HT1080 (cell line): ENCODE measurements at places on chromosomes 7 and 10. TPM values are rescaled to one million over a fixed set of nuclear protein-coding genes. Genes with fewer than 3 reads are reported as not detected.

The CRPPA gene
- total RNA-seq: 0.74 and 1.4 TPM in 2 replicates

The SMO gene
- 15.8 and 16.1 TPM in 2 replicates for total RNA-seq

The AHR gene
- total RNA-seq: 20.0 and 21.7 TPM in 2 replicates

The KIF11 gene
- 36.8 and 37.7 TPM in 2 replicates for total RNA-seq

DNA sequence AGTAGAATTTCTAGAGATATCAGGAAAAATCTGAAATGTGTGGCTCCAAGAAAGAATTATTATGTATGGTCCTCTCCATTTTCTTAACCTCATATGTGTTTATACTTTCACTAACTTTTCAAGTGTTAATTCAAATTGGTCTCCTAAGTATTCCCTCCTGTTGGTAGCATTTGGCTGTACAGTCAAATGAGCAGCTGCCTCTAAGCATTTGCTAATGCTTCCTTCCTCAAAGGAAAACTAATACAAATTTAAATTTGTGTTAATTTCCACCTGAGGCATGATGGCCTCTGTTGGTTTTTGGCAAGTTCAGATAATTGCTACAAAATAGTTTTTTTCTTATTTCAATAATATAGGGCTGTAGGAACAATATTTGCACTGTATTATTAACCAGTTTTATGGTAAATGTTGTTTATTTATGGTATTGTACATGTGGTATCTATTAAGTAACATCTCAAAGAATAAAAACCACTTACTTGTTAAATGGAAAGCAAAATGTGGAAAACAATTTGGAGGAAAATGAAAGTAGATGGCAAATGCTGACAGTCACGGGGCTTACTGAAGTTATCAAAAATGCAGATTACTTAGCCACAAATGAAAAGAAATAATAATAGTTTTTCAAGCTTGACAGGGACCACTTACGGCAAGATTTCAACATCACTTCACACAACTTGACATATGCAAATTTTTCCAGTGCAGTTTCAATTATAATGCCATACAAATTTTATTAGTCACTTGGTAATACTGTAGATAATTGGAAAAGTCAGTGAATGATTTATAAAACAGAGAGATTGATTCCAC is 299.3 kb upstream of the MEOX2 start:
- DNase-seq: no peak
